COR-L47 (cell line): ENCODE measurements at places on chromosomes 2 and 18.

DNA sequence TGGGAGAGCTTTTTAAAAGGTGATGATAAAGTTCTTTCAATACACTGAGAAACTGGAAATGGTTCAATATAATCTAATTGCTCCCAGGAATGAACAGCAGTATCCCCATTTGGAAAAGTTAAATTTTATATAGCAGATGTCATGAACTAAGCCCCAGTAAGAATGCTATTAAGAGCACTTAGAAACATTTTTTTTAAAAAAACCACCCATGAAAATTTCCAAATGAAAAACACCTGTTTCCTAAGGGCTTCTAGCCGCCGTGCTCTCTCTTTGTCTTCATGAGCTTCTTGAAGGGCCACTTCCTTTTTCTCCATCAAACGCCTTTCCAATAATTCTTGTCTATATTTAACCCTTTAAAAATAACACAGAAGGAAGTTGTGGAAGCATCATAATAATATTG lies 77.0 kb downstream of the UPP2 start:
- DNase-seq: no peak

GRCh38 chr2:39068299-39069135 lies 52.3 kb downstream of the SOS1 start:
- DNase-seq: no peak

- peak; percentile 43 for DNase-seq
These were observed 252.6 kb downstream of the AGAP1 start for GRCh38 chr2:235746257-235746934.

DNA sequence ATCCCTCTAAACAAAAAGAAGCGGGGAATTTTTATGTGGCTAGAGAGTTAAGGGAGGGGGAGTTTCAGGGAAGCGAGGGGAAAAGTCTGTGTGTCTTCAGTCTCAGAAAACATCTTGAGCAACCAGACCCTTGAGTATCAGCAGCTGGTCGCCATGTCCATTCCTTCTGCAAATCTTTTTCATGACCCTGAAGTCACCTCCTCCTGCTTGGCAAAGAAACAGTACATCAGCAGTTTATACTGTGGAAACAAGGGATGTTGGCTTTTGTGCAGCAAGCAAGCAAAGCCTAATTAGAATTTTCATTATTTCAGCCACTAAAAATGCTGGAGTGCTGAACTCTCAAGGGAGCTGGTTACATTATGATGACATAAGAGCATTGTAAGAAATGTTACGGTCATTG lies 187.4 kb upstream of the SLC8A1 start:
- DNase-seq: no peak

- no peak for DNase-seq
These were observed 963.7 kb upstream of the CRIM1 start for GRCh38 chr2:35391736-35392442.

GRCh38 chr18:61939046-61939674 lies 46.4 kb upstream of the RNF152 start:
- DNase-seq: no peak

DNA sequence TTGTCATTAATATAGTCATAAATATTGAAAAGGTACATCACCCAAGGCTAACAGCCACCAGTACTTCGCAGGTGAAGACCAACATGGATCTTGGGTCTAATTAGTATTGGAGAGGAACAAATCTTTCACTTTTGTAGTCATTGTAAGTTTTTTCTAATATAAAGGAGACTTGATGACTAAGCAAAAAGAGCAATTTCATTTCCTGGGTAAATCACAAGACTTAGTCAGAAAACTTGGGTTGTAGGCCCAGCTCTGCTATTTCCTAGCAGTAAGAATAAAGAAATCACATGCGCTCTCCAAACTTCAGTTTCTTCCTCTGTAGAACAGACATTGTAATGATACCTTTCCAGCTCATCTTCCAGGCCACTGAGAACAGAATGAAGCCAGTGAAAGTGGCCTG lies 40.9 kb downstream of the NRP2 start:
- no peak for DNase-seq

DNA sequence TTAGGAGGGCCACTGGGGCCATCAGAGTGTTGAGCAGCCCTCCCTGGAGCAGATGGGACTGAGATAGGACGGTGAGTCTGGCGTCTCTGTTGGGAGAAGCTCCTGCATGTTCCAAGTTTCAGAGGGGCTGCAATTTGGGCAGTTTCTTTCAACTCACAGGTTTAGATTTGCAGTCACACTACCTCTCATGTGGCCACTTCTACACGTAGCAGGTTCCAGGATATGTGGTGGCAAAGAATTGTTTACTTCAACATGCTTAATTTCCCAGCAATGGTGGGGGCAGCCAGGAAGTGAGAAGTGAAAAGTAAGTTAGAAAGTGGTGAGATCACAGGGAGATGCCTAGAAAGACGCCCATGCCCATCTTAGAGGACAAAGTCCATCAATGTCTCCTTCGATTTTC lies 9.3 kb downstream of the NCK2 start:
- no peak for DNase-seq

- no peak for DNase-seq
These were observed 77.2 kb upstream of the NDUFV2 start for GRCh38 chr18:9025091-9025838.

- no peak for DNase-seq
These were observed 33.8 kb downstream of the HS1BP3 start for GRCh38 chr2:20617081-20617575.

DNA sequence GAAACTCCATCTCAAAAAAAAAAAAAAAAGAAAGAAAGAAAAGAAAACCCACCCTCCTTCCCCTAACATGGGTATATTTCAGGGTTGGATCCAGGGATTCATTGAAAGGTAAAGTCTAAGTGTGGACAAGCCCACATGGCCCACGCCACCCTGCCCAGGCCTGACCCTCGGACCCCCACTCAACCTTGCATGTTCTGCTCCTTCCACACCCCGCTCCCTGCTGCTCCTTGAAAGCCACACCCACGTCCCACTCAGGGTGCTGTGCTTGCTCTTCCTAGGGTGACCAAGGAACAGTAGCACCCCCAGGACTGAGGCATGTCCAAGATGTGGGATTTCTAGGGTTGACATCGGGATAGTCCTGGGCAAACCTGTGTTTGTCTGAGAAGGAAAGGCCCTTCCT lies 172.7 kb upstream of the MYCN start:
- DNase-seq: no peak

GRCh38 chr2:64479259-64480117 lies 25.5 kb downstream of the LGALSL start:
- no peak for DNase-seq

DNA sequence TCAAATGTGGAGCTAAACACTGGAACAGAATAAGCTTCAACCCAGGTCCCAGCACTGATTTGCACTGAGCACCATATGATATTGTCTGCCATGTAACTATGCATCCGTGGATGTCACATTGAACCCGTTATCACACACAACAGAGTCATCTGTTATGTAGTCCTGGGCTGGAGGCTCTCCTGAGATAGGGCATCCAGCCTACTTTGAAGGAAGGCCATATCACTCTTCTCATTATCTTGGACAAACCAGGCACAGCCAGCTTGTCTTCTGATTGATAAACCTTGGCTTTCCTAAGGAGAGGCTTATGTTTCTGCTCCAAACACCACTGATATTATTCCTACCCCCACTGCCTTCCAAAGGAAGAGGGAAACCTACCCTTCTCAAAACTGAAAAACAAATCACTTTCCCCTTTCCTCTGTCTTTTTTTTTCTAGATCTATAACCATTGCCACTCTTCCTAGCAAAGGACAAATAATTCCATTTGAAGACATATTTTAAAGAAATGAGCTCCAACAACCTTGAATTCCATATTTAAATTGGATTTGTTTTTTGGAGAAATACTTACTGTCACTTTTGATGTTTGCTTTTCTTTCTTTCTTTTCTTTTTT lies 16.4 kb downstream of the RSAD2 start:
- no peak for DNase-seq

GRCh38 chr18:289026-289425 lies 21.2 kb upstream of the THOC1 start:
- no peak for DNase-seq

DNA sequence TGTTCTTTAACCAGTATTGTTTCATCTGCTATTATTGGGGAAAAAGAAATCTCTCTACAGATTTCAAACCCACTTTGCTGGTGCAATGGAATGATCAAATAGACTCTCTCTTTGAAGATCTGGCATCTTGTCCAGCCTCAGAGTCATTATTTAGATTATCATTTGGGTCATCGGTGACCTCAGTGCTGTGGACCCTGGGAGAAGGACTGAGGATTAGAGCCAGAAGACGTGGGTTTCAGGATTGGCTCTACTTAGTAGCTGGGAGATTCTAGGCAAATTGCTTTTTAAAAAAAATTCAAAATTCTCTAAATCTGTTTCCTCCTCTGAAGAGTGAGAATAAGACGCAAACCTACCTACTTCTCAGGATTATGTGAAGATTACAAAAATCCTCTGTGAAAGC lies 107.6 kb upstream of the CTAGE1 start:
- DNase-seq: no peak

GRCh38 chr2:120012363-120012762 lies 514 bp upstream of the EPB41L5 start:
- no peak for DNase-seq

DNA sequence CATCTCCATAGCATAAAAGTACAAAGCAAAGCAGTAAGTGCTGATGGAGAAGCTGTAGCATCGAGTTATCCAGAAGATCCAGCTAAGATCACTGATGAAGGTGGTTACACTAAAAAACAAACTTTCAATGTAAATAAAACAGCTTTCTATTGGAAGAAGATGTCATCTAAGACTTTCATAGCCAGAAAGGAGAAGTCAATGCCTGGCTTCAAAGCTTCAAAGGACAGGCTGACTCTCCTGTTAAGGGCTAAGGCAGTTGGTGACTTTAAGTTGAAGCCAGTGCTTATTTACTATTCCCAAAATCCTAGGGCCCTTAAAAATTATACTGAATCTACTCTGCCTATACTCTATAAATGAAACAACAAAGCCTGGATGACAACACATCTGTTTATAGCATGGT lies 44.0 kb downstream of the METTL8 start:
- no peak for DNase-seq

- no peak for DNase-seq
These were observed 2.4 kb downstream of the CASP8 start for GRCh38 chr2:201262718-201263117.

DNA sequence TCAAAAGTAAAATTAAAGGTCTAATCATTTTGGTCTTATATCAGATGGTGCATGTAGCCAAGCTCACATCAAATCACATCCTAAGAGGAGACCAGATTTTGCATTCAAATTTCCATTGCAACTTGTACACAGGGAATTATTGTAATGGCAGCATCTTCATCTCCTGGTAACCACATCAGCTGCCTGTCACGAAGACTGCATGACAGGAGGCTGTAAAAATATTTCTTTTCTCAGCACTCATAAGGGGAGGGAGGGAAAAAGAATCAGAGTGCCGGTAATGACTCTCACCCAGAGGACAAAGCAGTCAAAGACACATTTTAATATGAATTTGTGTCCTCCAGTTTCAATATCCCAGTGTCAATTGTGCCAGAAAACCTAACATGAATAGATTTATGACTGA lies 216.7 kb downstream of the TMEM163 start:
- DNase-seq: no peak

DNA sequence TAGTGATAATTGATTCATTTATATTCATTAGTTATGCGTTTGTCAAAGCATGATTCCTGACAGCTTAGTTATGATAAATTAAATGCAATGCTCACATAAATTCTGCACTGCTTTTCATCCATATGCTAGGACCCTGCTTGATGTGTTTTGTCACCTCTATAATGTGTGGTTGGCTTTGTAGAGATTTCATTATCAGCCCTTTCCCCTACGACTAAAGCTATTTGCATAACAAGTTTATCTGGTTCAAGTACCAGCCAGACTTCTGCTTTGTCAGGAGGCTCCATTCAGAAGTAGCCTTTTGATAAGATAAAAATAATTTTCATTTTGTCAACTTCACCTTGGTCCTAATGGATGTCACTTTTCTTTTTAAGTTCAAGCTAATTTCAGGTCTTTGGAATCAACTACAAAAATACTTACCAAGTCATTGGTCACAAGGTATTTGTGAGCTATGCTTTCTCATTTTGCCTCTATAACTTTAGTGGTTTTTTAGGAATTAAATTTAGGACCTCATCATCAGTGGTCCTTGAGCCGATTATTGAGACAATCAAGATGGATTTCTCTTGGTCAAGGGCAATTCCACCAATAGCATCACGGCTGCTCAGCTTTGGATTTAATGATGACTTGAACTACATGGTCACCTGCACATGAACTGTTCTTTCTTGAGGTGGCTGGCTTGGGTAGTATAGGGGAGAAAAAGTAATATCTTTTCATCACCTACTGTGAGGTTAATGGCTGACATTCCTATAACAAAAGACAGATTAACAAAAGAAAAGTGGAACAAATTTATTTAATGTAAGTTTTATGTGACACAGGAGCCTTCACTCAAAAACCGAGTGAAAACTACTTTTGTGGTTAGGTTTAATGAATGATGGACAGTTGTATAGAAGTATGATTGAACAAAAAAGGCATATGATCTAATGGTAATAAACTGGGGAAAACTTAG lies 162.1 kb downstream of the MYO3B start:
- no peak for DNase-seq

GRCh38 chr18:28905509-28905908 lies 728.6 kb upstream of the CDH2 start:
- no peak for DNase-seq

DNA sequence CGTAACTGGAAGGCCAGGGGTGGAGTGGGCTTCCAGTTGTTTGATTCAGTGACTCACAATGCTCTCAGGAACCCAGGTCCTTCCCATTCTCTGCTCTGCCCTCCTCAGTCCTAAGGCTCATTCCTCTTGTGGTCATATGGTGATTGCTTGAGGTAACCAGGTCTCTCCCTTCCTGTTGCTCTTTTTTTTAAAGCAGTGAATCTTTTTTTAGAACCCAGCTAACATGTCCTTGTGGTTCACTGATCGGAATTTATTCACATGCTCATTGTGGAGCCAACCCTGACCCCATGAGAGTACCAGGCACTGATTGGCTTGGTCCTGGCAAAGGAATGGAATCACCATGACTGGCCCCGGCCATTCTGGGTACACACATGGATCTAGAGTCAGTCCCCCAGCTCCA lies 7.4 kb downstream of the THNSL2 start:
- no peak for DNase-seq

DNA sequence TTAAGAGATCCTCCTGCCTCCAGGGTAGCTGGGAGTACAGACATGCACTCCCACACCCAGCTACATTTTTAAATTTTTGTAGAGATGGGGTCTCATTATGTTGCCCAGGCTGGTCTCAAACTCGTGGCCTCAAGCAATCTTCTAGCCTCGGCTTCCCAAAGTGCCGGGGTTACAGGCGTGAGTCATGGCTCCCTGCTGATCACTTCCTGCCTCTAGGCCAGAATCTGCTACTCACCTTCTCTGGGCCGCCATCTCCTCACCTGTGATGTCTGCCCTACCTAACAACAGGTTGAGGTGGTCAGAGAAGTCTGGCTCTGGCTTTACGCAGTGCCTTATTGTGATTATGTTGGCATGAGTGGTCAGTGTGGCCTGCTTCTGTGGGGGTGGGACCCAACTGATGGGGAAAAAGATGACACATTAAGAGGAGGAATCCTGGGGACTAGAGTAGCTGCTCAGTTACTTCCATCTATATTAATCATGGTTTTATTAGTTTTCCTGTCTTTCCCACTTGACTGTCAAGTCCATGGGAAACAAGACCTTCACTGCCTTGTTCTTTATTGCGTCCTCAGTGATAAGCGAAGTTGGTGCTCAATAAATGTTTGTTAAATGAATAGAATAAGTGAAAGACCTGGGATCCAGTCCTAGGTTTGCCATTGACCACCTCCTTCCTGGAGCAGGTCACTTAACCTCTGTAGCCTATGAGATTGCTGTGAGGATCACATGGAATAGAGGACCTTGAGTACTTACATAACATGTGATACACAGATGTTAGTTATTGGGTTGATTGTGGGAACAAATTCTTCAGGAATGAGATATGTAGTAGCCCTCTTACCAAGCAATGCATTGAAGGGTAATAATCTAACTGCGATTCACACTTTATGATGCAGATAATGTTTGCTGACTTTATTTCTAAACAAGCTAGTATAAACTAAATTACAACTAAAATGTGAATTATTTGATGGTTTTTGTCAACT lies 15.7 kb downstream of the KCTD1 start:
- DNase-seq: no peak
